ENCODE measurements at places on chromosomes 5 and 9.

DNA sequence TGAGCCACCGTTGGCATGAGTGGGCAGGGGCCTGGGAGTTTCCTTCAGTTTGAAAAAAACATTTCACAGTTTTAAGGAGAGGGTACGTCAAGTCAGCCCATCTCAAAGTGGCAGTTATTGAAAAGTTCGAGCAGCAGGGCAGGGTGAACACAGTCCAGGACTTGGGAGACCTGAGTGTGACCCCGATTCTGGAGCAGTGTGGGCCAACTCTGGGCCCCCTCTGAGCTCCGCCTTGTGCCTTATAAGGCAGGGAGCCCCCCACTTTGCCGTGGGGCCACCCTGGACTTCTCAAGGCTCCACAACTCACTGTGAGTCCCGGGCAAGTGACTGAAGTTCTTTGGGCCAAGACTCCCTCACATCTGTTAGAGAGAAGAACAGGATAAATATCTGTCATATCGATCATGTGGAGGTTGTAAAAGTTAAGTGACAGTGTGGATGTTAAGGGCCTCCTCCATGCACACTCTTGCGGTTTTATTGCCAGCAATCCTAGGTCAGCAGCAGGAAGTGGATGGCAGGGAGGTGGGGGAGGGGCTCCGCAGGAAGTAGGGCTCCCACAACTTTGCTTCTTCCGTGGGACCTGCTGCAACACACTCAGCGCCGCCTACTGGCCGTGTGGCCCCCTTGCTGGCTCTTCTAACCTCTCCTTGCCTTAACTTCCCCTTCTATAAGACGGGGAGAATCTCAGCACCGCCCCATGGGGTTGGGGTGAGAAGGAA lies 38.4 kb downstream of the HRH2 start:
- DNase-seq, result no peak

DNA sequence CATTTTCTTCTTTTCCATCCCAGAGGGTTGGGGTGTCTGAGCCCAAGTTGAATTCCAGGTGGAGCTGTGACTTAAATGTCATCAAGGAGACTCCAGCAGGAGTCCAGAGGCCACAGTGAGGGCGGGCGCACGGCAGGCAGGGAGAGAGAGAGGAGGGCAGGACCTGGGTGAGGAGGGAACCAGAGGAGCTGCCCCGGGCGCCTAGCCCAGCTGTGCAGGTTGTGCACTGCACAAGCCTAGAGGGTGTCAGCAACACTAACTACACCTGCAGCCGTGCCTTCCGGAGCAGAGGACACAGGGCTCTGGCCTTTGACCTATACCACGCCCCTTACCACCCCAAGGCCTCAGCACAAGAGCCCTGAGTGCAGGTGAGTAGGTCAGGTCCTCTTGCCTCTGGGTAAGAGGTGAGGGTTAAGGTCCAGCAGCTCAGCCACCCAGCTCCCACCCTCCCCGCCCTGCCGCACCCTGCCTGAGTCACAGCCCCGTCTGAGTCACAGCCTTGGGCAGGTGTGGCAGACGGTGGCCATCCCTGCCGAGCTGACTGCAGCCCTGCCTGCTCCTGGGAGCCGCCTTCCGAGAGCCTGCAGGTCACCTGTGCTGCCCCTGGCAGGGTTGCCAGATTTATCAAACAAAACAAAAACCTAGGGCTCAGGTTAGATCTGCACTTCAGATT lies 6.4 kb upstream of the AGPAT2 start:
- no peak for DNase-seq

GRCh38 chr9:13427587-13427986 lies 148.1 kb upstream of the MPDZ start:
- peak; percentile 68 for DNase-seq

GRCh38 chr5:9698125-9698826 lies 68.1 kb upstream of the TAS2R1 start:
- no peak for DNase-seq

- no peak for DNase-seq
Observed at GRCh38 chr5:67305913-67306710, 109.5 kb upstream of the CD180 start.

DNA sequence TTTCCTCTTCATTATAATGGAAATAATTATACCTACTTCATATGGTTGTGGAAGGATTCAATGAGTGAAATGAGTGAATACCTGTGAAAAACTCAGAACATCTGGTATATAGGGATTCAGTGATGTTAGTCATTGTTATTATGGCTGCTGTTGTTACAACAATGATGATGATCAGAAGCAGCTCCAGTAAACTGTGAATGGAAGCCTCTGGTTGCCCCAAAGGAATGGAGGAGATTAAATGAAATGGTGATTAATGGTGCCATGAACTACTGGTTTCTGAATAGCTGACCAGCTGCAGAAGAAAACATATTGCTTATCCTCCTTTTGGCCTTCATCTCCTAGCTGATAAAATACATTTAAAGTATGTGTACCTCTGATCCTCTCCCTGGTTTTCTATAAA lies 372.0 kb downstream of the ARHGEF28 start:
- DNase-seq, result no peak

- DNase-seq, result no peak
Observed at GRCh38 chr9:99885747-99886146, 20.7 kb upstream of the STX17 start.

- DNase-seq, result peak; percentile 15
Observed at GRCh38 chr5:177378884-177379883, 5.0 kb upstream of the SLC34A1 start.

DNA sequence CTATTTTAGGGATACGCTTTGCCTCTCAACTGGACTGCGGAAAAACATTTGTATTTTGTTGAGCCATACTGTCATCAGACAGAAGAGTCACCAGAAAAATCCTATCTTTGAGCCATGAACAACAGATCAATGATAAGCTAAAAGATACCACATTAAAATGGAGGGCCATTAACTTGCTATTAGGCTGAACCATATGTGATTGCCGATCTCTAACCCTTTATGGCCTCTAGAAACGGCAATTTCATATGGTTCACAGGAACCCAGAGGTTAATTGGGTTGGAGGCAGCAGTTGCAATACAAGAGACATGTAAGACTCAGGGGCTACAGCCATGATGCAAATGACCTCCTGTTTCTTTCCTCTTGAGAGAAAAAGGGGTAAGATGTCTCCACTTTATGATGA lies 69.8 kb downstream of the MYO10 start:
- no peak for DNase-seq

DNA sequence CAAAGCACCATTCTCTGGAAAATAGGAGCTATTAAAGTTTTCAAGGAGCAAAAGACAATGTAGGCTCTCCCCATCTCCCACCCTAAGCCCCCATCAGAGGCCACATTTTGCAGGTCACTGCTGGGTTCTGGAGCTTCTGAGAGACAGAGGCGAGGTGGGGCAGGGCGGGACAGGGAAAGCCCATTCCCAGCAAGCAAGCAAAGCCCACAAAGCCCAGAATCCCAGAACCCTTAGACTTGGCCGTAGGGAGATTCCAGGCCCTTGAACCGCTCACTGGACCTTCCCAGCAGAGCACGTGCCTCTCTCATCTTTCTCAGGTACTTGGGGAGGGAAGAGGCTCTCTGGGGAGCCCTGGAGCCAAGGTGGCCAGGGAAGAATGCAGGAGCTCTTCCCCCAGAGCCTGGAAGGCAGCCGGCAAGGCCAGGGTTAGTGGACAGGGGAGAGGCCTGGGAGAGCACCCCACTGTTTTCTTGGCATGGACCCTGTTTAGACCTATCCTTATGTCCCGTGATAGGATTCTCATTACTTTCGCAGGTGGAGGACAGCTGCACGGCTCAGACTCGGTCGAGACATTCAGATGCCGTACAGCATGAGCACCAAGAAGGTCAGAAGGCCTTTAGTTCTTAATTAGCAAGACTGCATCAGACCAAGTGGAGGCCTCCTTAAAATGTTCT lies 52.4 kb downstream of the ZNF354C start:
- DNase-seq, result no peak

DNA sequence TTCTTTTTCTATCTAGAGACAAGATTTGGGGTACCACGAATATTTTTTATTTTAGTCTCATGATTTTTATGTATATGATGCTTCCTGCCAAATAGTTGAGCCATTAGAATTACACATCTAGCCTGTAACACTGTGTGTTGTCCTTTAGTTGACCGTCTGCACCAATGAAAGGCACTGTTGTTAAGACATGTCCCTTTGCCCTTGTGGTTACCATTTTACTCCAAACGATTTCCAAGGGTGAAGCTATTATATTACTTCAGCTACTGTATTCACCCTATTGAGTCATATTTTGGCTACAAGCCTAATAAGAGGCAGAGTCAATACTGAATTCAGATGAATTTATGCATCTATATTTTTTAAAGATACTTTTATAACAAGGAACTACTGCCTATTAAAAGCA lies 207.6 kb downstream of the CETN3 start:
- peak; percentile 79 for DNase-seq

DNA sequence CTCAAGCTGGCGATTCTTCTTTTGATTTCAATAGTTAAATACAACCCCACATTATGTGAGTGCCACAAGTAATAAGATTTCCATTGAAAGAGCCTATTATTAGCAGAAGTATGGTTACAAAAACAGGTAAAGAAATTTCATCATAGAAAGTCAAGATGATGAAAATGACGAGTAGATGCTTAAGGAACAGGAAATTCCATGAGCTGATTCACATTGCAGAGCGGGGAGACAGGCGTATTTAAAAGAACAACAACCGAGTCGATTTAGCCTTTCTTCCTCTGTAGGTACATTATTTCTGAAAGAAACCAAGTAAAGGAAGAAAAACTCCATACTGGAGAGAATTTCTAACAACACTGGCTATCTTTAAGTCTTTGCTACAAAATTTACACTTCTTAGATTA lies 310.4 kb downstream of the SLF1 start:
- no peak for DNase-seq

DNA sequence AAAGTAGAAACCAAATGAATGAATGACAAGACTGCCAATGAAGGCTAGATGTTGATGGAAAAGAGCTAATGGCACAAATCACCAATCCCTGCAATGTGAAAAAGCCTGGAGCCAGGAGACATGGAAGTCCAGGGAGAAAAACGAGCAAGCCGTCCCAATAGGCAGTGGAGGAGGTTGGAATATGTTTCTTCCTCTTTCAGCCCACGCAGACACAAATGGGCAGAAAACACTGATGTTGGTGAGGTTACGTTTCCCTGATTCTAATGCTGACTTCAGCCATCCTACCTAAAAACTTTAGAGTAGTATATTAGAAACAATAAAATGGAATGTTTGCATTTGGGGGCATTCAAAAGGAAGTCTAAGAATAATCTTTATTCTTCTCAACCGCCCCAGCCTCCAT lies 23.9 kb upstream of the KIF2A start:
- DNase-seq, result no peak

GRCh38 chr5:94705427-94705826 lies 87.0 kb downstream of the SLF1 start:
- no peak for DNase-seq

- no peak for DNase-seq
Observed at GRCh38 chr9:136566553-136566895, 20.7 kb upstream of the NOTCH1 start.

GRCh38 chr5:33238826-33239695 lies 201.7 kb upstream of the TARS1 start:
- DNase-seq, result no peak

DNA sequence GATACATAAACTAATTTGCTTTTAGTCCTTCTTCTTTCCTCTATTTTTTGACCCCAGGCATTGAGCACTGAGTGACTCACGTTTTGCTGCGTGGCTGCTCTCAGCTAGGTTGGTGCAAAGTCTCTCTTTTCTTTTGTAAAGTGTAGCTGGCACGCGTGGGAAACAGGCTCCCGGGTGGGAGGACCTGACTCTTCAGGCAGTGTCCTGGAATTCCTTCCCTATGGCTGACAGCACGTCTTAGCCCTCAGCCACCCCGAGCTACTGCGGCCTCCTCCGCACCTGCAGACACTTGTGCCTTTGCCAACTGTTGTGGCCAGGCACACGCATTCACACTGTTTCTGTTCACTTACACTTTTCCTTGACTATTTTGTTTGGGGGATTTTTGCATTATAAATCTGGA lies 877 bp upstream of the SCGB3A1 start:
- DNase-seq, result no peak

- DNase-seq, result no peak
Observed at GRCh38 chr5:170251462-170251861, 18.7 kb downstream of the C5orf58 start.

- no peak for DNase-seq
Observed at GRCh38 chr9:114513055-114513958, 8.0 kb upstream of the WHRN start.

DNA sequence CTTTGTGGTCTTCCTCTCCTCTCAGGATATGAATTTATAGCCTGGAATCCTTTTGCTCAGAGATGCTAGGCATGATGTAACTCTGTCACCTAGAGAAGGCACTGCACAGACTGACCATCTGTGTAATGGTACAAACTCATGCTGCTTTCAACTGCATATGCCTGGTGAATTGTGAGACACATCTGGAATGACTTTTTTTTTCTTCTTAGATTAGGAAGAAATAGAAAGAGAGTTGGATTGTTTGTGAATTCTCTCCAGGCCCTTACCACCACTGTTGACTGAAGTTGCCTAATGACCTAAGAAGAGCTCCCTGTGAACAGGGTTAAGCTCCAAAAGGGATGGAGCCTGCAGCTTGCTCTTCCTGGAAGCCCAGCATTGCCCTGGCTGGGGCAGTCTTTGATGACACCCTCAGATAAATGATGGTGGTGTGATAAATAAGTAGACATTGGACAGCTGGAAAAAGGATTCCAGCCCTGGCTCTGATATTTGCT lies 47.8 kb upstream of the TRIM32 start:
- no peak for DNase-seq

DNA sequence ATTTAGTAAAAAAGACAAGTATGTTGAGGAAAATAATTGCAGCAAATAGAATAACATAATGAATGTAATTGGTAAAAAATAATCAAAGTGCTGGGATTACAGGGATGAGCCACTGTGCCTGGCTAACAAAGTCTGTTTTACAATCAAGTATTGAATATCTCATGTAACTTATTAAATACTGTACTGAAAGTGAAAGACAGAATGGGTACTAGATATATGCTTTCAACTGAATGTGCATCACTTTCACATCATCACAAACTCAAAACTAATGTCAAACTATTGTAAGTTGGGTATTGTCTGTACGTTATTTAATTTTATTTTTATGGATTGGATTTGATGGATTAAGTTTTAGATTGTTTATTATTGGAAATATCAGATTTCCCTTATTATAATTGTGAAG lies 58.9 kb downstream of the LURAP1L start:
- DNase-seq, result no peak

- DNase-seq, result no peak
Observed at GRCh38 chr5:89542736-89543135, 659.8 kb upstream of the MEF2C start.

DNA sequence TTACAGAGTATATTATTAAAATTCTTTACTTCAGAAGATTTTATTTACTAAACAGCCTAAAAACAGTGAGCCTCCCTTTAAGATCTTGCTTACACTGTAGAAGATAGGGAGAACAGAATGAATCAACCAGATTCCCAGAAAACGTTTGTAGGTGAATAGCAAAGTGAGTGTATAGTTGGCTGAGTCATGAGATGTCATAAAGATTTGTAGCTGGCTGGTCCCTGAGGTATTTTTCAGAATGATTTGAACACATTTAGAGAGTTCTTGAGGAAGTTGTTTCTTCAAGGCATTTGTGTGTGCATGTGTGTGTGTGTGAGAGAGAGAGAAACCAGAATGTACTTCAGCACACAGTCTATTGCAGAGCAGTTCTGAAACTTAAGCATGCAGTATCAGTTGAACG lies 159.4 kb upstream of the PRR16 start:
- no peak for DNase-seq

- peak; percentile 50 for DNase-seq
Observed at GRCh38 chr5:107284822-107285525, 385.8 kb downstream of the EFNA5 start.
